Heart right ventricle (tissue), 16 donors: ENCODE measurements at places on chromosomes 1 and 21. TPM values are rescaled to one million over a fixed set of nuclear protein-coding genes. Genes with fewer than 3 reads are reported as not detected.

METTL13 gene
- 16.2 TPM for total RNA-seq

TSNAX gene
- total RNA-seq = 32.3 TPM

FAM151A gene
- 0.94 TPM for total RNA-seq

ALG6 gene
- total RNA-seq = 3.4 TPM
